ENCODE measurements at places on chromosomes 1 and 21.

DNA sequence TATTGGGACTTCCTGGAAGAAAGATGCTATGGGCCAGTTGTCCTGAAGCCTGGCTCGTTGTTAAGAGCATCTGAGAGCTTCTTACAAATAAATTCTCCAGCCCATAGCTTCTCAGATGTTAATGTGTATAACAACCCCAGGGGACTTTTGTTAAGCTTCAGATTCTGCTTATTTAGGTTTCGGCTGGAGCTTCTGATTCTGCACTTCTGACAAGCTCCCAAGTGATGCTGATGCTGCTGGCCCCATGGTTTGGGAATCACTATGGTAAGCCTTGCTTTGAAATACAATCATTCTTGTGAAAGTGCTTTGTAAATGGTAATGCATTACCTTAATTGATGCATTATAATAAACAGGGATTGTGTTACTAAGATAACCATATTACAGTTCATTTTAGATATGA lies 281.8 kb upstream of the PLD5 start:
- DNase-seq: no peak

GRCh38 chr1:33853431-33853830 lies 10.4 kb upstream of the HMGB4 start:
- DNase-seq: no peak

- DNase-seq: no peak
These were observed 187.1 kb downstream of the GREM2 start for GRCh38 chr1:240424740-240425464.

DNA sequence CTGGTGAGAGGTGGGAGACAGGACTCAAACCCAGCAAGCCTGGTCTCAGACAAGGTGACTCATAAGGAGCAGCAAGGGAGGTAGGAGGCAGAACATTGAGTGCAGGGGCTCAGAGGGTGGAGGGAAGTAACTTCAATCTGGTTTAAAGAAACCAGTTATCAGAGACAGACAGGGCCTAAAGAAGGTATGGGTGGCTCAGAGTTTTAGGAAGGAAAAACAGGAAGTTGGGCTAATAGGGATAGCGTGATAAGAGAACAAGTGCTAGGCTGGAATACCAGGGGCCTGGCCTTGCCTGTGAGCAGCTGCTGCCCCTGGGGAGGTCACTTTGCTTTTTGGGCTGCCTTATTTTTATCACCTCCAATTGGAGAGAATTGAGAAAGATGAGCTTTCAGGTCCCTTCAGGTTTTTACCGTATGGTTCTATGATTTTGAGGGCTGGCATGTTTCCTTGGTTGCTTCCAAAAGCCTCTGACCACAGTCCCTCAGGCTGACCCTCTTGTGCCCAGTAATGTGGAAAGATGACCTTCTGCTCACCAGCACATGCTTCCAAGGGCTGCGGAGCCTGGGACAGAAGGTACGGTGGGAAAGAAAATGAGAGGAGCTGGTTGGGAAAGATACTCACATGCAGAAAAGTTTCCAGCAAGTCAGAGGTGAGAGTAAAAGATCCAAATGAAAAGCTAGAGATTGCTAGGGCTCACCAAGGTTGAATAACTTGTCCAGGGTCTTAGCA lies 77.0 kb downstream of the DDR2 start:
- DNase-seq: no peak

GRCh38 chr1:152630596-152630995 lies 7.7 kb upstream of the LCE3A start:
- DNase-seq: no peak

GRCh38 chr1:230866171-230867070 lies 1.9 kb downstream of the C1orf198 start:
- no peak for DNase-seq

GRCh38 chr1:156725683-156726280 lies 2.5 kb upstream of the METTL25B start:
- DNase-seq: peak; percentile 68

DNA sequence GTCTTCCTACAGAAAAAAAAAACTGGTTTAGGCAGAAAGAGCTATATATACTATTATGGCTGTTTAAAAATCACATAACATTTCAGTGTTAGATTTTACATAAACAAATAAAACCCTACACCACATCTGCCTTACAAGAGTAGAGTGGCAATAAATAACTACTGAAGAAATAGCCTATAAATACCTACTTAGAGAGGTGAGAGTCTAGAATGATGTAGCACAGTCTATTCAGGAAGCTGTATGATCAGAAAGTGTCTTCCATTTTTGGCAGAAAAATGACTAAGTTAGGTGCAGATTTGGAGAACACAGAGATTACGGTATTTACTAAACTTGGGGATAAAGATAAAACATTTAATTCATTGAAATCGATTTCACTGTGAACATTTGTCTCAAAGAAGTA lies 75.5 kb downstream of the VAV3 start:
- DNase-seq: no peak

DNA sequence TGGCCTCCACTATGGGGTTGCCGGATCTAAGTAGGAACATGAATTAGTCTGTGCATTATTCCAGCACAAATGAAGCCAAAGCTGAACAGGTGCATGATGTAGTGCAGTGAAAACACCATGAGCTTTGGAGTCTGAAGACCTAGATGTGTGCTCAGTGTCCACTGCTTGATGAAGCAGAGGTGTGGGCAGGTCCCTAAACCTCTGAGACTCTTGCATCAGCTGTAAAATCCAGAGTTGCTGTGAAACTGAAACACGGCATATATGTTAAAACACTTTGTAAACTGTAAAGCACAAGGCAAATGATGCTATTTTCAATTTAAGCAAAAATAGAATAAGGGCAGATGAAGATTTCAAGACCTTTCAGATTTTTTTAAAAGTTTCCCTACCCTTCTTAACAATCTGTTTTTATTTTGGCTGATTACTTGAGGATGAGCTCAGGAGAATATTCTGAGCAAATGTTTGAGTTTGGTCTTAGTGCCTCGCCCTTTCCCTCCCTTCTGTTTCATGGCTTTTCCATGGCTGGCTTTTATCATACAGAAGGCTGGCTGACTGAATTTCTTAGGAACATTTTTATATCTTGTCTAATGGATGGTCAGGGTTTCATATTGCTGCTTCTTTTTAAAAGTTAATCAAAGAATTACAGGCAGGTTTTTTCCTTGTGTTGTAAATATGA lies 221.8 kb downstream of the NTNG1 start:
- no peak for DNase-seq

- DNase-seq: no peak
These were observed 39.3 kb upstream of the C1orf198 start for GRCh38 chr1:230907472-230908205.
